ENCODE measurements at places on chromosomes 6 and 20. TPM values are rescaled to one million over a fixed set of nuclear protein-coding genes. Genes with fewer than 3 reads are reported as not detected.

The BICRAL gene
- total RNA-seq = 15.9 TPM

The BPIFA1 gene
- total RNA-seq = not detected

The AKIRIN2 gene
- total RNA-seq = 49.3 TPM

The CDK19 gene
- total RNA-seq = 8.4 TPM

The SPATA25 gene
- 1.9 TPM for total RNA-seq

The RFX6 gene
- total RNA-seq = not detected

The SNHG17 gene
- total RNA-seq = 216 TPM

The SLC32A1 gene
- not detected for total RNA-seq

The SLC39A7 gene
- total RNA-seq = 63.1 TPM

The TNXB gene
- 4.9 TPM for total RNA-seq

The CNPY3 gene
- total RNA-seq = 55.8 TPM

The PKIB gene
- total RNA-seq = 0.26 TPM

The NKAIN4 gene
- not detected for total RNA-seq

The CCR6 gene
- 3.5 TPM for total RNA-seq

The AIF1 gene
- total RNA-seq = 35.6 TPM

The ZNF311 gene
- total RNA-seq = 0.66 TPM
